Stimulated activated CD8-positive, alpha-beta memory T cell treated with anti-CD3 and anti-CD28 coated beads, Interleukin-15, amount 100 ng/mL, for 24 hours (primary cell): ENCODE measurements at places on chromosomes 7 and 10.

DNA sequence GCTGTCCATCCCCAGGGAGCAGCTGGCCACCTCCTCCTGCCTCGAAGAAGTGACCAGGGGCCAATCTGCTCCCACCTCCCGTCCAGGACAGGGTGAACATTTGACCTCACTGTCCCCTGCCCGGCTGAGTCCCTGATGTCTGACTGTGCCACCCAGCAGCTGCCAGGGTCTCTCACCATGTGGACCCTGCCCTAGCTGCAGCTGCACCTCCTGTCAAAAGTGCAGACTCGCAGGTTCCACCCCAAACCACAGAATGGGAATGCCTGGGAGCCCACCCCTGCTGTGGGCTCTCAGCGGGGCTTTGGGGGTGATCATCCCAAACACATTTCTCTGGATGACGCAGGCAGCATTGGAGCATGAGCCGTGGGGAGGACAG is 86.1 kb downstream of the RGS10 start:
- DNase-seq, result no peak

- no peak for DNase-seq
Observed at GRCh38 chr7:137795211-137795610, 51.6 kb downstream of the DGKI start.

- DNase-seq, result no peak
Observed at GRCh38 chr10:92142949-92143348, 147.9 kb downstream of the CPEB3 start.

GRCh38 chr10:103736763-103737162 is 118.6 kb downstream of the SH3PXD2A start:
- DNase-seq, result no peak

GRCh38 chr7:72925546-72926120 is 738 bp downstream of the POM121 start:
- no peak for DNase-seq

DNA sequence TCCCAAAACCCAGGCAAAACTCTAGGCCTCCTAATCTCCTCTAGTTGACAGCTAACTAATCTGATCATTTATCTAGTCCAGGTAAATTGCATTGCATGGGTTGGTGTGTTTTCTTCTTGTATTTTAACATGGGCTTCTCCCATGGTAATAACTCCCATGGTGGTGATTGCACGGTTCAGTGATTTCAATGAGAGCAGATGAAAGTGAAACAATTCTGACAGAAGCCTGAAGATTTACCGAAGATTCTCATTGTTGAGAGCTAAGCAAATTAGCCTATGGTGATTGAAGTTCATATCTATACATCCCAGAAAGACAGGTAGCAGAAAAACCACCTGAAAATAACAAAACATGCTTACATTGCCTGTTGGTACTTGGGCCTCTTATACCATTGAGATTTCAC is 26.6 kb upstream of the LIPN start:
- DNase-seq, result no peak

- no peak for DNase-seq
Observed at GRCh38 chr10:17647326-17647725, 3.4 kb downstream of the STAM start.

DNA sequence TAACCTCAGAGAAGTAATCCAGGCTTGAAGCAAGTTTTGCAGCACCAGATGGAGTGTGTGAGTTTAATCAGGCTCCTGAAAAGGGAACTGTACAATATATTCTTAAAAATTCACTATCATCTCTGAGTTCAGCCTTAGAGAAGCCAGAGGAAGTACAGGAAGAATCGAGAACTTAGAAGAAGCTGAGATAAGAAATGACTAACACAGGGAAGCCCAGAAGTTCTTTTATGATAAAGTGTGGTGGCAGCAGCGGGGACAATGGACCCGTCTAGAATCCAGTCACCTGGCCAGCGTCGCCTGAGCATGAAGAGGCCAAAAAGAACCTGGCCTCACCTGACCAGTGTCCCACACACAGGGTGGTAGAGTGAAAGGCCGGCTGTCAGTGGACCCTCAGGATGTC is 161.0 kb downstream of the USP6NL start:
- no peak for DNase-seq

DNA sequence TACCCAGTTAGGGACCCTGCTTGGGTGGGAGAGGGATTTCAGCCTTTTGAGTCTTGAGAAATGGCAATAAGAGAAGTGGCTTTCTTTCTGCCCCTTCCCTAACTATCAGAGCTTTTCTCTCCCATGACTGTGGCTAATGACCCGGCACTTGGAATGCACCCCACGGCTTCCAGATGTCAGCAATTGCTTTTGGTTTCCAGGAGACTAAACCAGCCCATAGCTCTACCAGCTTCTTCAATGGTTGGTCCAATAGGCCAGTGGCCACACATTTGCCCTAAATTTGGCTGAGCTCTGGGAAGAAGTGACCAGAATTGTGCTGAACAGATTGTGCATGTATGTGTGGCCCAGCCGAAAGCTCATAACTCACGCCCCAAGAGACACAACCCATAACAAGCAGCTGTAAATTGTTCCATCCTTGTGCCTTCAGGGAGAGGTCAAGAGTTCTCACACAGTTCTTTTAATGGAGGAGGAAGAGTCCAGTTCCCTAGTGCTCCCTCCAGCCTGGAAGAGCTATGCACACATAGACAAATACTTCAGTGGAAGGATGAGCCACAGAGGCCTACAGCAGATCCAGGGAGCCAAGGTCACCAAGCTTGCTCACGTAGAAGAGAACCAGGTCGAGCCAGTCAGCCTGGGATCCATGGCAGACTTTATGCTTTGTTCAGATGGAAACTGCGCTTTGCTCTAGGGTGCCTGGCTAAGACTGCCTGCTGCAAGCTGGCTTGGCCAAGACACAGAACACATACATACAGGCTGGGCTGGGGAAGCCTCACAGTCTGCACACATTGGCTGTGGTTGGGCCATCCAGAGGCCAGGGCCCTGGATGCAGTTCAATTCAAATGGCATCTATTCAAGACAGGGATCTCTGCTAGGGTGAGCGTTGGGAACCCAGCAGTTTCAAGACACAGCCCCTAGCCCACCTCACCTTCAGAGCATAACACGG is 131.8 kb upstream of the HABP2 start:
- no peak for DNase-seq

GRCh38 chr10:113027574-113028455 is 77.8 kb downstream of the TCF7L2 start:
- DNase-seq, result no peak

- DNase-seq, result no peak
Observed at GRCh38 chr10:63518690-63519288, 2.4 kb upstream of the REEP3 start.

- no peak for DNase-seq
Observed at GRCh38 chr10:45454859-45455258, 80.8 kb downstream of the ALOX5 start.

DNA sequence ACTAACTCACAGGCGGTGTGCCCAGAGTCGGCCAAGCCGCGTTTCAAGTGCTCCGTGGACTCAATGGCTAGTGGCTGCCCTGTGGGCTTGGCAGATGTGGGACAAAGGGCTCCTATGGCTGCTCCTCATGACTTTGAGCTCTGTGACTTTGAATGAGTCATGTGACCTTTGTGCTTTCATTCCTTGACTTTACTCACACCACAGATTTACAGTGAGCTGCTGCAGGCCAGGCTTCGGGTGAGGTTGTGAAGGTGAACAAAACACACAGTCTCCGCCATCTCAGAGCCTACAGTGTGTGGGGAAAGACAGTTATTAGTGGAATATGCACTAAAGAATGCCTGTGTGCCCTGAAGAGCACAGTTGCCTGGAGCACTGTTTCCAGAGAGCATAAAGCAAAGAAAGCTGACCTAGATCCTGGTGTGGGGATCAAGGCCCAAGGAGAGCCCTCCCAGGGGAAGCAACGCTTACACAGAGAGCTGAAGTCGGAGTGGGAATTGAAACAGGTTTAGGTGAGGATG is 29.7 kb upstream of the PLEKHA1 start:
- DNase-seq, result no peak

DNA sequence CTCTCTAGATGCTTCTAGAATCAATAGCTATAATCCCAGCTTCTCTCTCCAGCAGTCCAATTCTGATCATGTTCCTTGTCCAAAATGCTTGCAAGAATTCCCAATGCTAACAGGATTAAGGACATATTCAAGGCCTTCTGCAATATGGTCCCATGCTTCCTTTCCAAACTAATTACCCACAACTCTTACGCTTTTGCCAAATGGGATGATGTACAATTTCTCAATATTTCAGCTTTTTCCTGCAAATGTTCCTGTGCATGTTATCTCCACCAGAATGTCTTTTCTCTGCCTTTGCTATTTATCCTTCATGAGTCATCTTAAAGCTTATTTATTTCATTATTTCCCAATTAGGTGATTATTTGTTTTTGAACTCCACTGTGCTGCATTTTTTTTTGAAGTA is 556.4 kb downstream of the SORCS1 start:
- no peak for DNase-seq

- DNase-seq, result no peak
Observed at GRCh38 chr10:21385536-21385935, 139.9 kb downstream of the SKIDA1 start.

- no peak for DNase-seq
Observed at GRCh38 chr10:17655567-17656146, 11.7 kb downstream of the STAM start.

DNA sequence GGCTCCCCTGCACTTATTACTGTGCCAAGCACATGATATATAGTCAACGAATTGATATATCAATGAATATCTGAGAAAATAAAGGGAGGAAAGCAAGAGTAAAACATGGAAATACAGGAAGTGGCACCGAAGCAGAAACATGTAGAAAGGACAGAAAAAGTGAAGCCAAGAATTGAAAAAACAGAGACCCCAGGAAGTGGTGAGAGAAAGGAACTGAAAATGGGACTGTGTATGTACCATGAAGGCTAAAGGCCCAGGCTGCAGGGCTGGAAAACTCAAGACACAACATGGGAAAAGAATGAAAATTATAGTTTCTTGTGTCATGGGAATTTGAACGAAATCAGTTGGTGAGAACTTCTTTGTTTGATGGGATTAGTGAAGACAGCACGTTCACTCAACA is 60.6 kb downstream of the MAP3K8 start:
- DNase-seq, result no peak

GRCh38 chr10:92124616-92125143 is 166.2 kb downstream of the CPEB3 start:
- no peak for DNase-seq

DNA sequence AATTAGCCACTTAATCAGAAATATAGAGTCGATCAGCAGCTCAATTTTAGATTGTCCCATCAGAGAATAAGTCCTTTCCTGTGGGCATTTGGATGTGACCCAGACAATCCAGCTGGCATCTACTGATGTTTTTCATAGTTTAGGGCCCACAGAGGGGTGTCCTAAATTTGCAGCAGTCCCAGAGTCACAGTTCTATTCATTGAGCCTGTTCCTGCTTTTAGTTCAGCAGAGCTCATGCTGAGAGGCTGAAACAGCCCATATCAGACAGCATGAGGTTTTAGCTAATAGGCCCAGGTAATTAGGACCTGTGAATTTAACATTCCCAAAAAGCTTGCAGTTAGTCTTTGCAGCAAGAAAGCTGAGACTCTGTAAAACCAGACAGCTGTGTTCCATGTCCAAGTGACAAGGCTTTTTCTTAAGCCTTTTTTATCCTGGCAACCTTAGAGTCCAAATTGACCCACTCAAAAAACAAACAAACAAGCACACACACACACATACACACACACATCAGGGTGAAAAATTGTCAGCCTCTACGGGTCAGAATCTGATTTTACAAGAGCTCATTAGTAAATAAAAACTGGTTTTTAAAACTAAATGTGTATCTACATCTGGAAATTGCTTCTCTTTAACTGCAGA is 33.7 kb downstream of the ANKIB1 start:
- no peak for DNase-seq

DNA sequence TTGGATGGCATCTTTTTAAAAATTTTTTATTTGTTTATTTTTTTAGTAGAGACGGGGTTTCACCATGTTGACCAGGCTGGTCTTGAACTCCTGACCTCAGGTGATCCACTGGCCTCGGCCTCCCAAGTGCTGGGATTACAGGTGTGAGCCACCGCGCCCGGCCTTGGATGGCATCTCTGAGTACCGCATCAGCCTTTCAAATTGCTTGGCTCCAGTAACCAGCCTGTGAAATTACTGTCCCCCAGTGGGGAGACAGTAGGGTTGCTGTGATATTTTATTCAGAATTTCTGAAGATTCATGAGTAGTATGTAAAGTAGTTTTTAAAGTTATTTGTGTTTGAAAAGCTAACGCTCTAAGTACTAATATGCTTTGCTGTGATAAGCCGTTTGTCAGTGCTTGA is 1.2 kb downstream of the NUB1 start:
- no peak for DNase-seq

DNA sequence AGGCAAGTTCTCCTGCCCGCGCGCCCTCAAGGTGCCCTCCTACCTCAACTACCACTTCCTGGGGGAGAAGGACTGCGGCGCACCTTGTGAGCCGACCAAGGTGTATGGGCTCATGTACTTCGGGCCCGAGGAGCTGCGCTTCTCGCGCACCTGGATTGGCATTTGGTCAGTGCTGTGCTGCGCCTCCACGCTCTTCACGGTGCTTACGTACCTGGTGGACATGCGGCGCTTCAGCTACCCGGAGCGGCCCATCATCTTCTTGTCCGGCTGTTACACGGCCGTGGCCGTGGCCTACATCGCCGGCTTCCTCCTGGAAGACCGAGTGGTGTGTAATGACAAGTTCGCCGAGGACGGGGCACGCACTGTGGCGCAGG is 1.4 kb downstream of the FZD1 start:
- DNase-seq, result no peak

DNA sequence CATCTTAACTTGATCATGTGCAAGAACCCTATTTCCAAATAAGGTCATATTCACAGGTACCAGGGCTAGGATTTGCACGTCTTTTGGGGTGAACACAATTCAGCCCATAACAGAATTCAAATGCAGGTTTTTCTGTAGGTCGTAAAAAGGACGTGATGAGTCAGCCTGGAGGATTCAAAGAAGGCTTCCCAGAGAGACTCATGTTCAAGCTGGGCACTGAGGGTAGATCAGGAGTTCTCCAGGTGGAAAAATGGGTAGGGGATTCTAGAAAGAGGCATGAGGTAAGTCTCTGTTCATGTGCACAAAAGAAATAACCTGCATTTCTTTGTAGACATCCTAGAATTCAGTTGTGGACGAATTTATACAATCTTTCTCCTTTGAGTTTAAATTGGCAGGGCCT is 160.4 kb downstream of the RPS24 start:
- DNase-seq, result no peak

DNA sequence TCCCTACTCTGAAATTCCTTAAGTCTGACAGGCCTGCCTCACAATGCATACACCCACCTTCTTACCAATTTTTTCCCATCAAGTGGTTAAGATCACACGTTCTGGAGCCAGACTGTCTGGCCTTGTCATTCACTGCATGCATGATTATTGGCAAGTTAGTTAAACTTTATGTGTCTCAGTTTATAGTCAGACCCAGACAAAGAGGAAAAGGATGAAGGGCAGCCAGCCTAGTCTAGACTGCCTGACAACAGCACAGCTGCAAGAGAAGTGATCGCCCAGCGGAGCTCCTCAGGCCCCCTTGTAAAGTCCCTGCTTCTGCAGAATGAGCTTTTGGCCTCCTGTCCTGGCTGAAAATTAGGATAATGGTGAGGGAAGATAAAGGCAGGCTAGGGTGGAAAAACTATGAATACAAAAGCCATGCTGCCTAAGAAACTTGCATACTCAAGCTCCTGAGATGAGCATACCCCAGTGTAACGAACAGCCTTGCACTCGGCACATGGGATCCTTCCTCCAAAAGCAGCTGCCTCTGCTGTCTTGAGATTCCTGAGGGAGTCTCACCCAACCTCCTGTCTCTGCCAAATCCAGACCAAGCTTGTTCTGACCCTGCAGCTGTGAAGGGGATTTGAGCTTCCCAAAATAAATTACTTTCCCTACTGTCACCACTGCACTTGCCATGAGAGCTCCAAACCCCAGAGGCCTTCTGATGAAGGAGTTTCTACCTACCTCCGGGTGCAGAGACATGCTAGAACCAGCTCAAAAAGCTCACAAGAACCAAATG is 26.7 kb upstream of the MRLN start:
- no peak for DNase-seq

- DNase-seq, result no peak
Observed at GRCh38 chr10:110410329-110411046, 87.2 kb upstream of the DUSP5 start.
